ENCODE measurements at places on chromosomes 1 and 21.

DNA sequence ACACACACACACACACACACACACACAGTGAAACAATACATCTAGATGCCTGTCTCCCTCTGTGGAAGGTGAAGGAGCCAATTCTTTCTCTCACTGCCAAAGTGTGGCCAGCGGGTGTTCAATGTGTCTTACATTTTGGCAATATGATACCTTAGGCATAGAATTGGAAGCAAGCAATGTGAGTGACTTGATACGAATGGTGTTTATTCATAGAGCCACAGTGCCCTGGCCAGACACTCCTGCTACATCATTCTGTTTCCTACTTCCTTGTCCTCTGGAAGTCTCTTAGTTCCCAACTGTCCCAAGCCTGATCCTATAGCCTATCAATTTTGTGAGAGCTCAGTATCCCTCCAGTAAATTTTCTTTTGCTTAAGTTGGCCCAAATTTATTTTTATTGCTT, 170.0 kb upstream of the L1TD1 start:
- no peak for DNase-seq

DNA sequence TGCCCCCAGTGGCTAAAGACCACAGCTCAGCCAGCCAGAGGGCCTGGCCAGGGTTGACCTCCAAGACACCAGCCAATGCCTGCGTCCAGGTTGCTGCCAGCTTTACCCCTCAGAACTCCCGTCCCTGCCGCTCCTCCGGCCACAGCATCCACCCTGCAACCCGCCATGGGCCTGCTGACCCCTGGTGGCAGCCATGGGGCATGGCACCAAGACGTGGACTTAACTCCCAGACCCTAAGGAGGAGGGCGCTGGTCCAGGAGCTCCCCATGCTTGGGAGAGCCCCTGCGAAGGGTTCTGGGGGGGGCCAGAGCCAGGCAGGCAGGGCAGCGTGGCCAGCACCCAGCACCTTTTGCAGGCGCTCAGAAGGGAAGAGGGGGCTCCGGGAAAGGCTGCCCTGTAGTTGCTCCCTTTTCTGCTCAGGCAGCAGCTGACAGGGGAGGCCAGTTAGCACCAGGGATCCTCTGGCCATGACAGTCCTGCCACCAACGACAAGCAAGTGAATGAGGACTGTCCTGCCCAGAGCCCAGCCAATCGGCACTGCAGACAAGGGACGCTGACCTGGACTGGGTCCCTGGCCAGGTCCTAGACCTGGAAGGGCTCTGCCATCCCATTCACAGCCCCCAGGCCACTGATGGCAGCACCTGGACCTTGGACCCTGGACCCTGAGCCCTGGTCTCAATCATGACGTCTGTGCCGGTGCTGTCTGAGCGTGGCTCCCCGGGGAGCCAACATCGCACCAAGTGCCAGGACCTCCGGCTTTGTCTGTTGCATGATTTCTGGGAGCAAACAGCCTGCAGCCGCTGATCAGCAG, 246.2 kb downstream of the NPHP4 start:
- DNase-seq: no peak

- no peak for DNase-seq
These were observed 11.0 kb upstream of the CDC42 start for GRCh38 chr1:22041505-22041904.

- no peak for DNase-seq
These were observed 123.6 kb downstream of the AJAP1 start for GRCh38 chr1:4778056-4778455.

- DNase-seq: no peak
These were observed 50.7 kb downstream of the SYT2 start for GRCh38 chr1:202659541-202659940.

- DNase-seq: no peak
These were observed 15.3 kb downstream of the TMEM201 start for GRCh38 chr1:9603766-9604753.

All from esophagus squamous epithelium (tissue), 5 donors.